NCI-H1417 (cell line): ENCODE measurements at places on chromosomes 5 and 9.

GRCh38 chr5:126129431-126129830, 293.8 kb upstream of the GRAMD2B start:
- DNase-seq = no peak

- DNase-seq = no peak
These were observed 12.1 kb upstream of the BARX1 start for GRCh38 chr9:93967020-93967803.

DNA sequence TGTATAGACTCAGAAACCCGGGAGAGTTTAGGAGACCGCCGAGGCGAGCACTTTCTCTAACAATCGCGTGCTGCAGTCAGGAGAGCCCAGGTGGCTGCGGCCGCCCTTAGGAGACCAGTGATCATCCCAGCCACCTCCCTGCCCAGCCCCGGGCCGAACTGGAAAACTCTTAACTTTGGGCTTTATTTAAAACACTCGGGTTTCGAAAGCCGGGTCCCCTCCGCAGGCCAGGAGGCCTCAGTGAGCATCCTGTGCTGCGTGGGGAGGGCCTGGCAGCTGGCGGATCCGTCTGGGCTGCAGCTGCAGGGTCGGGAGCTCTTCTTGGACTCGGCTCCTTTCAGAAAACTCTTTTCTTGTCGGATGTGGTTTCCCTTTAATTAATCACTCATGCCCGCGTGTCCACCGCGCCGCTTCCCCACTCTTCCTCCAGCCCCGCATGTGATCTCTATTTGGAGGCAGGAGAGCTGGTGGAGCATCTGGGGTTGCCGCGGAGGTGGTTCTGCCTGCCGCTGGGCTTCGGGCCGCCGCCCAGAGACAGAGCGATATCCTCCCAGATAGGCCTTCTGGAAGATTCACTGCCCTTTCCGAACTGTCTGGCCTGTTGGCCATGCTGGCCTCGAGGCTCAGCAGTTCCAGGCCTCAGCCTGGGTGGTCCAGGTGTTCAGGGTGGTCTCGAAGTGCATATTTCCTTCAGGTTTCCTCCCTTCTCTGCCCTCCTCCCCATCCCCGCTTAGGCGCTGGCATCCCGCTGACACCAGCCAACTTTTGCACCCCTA, 59.5 kb downstream of the TMEM174 start:
- no peak for DNase-seq

DNA sequence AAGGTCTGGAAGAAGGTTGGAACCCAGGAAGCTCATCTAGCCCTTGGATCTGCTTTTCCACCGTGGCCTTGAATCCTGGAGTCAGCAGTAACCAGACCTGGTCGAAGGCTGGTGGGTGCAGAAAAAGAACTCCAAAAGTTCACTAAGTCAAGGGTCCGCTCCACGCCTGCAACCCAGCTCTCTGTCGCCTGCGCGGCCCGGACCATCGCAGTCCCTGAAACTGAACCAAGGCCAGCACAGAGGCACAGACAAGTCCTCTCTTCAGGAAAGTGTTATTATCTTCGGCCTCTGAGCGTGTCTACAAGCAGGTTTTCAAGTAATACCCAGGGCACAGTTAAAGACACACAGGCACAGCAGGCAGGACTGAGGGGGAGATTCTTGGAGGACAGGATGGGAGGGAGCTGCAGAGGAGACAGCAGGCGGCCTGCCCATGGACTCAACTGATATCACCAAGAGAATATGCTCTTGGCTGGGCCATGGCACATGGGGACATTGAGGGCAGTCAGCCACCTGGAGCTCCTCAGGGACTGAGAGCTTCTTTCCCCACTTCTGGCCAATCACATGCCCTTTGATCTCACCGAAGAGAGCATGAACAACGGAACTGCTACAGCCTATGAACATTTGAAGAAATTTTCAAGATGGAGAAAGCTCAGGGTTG, 45.8 kb upstream of the SEMA4D start:
- no peak for DNase-seq

DNA sequence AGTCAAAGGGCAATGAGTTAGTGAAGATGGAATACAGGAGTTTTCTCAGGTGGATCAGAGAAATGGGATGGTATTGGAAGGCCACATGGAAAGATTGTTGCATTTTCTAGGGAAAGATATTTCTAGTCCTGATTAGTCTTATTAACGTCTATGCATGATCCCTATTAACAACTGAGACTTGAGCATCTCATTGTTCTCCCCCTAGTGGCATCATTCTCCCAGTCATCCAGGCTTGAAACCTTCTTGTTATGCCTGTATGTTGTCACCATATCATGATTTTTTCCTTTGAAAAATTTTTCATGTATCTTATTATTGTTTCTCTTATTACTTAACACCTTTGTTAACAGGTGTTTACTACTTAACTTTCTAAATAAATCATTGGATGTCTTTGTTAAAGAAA, 34.4 kb downstream of the KIF2A start:
- no peak for DNase-seq

DNA sequence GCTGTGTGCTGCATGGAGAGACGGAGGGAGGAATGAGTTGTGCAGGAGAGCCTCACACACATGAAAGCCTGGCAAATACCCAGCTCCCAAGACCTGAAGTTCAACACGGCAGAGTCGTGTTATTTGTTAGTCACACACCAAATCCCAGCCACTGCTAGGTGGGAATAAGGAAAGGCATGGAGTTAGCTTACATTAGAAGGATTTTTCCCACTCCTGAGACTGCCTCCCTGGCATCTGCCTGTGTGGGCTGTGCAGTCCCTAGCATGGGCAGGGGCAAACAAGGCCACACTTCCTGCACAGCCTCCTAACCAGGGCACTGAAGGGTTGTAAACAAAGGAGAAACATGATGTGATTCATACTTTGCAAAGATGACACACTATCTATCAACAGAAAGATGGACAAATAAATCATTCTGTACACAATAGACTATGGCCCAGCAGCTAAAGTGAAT, 306.8 kb downstream of the SPOCK1 start:
- DNase-seq = peak; percentile 7

DNA sequence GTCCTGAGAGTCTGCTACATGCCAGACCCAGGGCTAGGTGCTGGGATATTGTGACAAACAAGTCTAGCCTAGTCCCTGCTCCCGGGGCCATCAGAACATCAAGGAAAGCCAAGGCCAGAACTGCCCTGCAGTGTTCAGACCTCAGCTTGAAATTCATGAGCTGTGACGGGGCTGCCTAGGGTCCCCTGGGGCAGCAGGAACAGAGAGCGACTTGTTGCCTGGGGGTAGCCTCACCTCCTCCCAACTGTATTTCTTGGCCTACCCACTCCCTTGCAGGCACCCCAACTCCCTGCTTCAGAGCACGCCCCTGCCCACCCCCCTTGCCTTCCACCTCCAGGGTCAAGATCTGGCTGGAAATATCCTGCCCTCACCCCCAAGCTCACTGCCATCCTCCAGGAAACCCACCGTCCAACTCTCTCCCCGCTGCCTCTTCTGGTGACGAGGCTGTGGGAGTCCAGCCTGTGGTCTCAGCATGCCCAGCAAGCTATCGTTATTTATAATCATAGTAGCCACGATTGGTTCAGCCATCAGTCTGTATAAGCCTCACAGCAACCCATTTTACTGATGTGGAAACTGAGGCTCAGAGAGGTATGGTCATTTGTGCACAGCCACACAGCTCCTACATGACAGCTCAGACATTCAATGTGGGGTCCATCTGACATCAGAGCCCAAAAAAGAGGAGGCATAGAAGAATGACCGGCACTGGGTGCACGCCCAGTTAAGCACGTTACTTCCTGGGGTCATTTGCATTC, 10.7 kb downstream of the DNM1 start:
- DNase-seq = no peak

- no peak for DNase-seq
These were observed 114.4 kb downstream of the TENT4A start for GRCh38 chr5:6827526-6828219.

DNA sequence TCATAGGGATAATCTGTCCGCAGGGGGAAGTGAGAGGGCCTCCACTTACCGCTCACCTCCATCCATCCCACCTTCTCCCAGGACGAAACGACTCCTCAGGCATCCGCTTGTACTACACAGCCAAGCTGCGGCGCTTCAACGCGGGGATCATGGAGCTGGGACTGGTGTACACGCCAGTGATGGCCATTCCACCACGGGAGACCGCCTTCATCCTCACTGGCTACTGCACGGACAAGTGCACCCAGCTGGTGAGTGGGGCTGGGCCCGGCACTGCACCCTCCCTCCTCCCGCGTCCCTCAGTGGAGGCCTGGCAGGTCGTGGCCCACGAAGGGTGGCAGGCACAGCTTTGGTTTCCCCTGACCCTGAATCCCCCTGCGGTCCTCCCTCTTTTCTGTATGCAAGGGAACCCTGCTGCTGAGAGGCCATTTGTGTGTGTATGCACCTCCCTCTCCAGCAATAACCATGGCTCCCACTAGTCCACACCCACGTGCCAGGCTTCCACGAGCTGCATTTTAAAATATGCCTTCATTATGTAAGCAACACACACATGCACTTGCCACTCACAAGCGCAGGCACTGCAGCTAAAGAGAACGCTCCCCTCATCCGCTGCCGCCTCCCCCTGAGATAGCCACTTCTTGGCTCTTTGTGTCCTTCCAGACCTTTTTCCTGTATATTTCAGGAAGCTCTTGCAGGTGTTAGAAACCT, 11.8 kb downstream of the DBH start:
- no peak for DNase-seq

DNA sequence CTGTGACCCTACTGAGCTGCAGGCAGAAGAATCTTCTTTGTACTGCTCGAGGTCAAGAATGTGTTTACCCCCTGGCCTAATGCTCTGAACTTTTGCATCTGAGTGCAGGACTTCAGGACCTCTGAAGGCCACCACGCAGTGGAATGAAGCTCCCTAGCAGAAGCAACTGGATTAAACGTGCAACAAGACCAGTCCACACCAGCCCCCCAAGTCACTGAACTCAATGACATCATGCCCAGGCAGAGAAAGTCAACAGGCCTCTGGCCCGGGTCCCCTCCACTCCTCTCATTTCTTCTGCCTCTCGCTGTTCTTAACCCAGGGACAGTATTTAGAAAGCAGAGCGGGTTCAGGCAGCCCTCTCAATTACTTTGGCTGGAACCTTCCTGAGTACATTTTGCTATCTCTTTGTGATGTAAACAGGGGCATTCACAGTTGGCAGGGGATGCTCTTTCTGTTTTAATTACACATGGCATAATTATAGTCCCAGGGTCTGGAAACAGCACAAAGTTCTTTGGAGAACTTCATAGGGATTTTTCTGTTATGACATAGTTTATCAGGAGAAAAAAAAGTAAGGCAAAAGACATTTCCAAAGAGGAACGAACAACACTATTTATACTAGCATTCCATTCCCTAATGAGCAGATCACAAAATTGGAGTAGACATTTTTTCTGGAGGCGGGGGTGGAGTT, 108.2 kb upstream of the SPATA31D4 start:
- DNase-seq = no peak

DNA sequence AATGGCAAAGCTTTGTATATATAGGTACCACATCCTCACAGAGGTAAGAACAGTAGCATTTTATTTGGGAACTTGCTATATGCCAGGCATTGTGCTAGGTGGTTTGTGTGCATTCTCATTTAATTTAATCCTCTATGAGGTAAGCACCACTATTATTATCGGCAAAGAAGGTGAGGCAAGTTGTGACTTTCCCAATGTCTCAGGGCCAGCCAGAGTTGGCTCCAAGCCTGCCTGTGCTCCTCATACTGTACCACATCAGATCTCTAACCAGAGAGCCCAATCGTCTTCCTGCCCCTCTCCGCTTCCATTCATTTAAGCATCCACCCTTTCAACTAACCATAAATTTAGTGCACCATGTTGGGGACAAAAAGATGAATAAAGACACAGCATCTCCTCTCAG, 55.1 kb downstream of the NIPSNAP3B start:
- no peak for DNase-seq

DNA sequence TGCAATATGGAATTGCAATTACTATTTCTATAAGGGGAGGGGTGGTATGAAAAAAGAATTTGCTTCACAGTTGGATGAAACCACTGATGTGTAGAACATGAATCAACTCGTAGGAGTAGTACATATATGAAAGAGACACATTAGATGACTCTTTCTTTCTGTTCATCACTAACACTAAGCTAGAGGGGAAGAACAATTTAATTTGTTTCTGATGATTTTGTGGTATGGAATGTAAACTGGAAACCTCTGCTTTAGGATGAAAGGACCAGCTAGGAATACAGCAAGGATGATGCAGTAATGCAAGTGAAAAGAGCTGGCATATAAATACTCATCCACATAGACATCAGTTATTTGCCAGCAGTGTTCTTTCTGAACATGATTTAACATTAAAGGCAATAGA, 113.4 kb downstream of the PAPPA start:
- DNase-seq = no peak

- no peak for DNase-seq
These were observed 126.6 kb downstream of the NSG2 start for GRCh38 chr5:174172152-174172551.

GRCh38 chr5:178209334-178210072, 5.2 kb downstream of the HNRNPAB start:
- no peak for DNase-seq

DNA sequence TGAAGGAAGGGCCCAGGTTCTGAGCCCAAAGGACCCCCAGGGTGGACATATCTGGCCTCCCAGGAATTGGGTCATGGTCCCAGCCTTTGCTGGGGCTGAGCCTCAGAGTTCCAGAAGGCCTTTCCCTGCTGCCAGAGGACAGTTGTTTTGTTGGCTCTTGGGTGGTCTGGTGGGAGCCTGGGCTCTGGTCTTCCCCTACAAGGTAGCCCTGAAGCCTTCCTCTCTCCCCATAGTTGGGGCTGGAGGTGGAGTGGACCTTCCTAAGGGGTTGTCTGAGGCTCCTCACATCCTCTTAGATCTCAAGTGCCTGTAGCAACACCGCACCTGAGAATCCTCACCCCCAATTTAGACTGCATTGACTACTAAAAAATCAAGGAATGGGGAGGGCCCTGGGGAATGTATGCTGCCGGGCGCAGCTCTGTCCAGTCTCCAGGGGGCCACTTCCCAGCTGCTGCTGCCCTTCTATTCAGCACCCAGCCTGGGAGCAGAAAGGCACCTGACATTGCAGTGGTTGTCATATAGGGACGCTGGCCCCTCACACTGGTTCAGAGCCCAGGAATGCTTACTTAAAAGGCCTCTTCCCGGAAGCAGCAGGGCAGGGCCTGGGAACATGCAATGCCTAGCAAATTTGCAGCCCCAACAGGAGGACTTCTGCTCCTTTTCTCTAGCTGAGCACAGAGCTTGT, 66.4 kb downstream of the IL31RA start:
- DNase-seq = no peak

DNA sequence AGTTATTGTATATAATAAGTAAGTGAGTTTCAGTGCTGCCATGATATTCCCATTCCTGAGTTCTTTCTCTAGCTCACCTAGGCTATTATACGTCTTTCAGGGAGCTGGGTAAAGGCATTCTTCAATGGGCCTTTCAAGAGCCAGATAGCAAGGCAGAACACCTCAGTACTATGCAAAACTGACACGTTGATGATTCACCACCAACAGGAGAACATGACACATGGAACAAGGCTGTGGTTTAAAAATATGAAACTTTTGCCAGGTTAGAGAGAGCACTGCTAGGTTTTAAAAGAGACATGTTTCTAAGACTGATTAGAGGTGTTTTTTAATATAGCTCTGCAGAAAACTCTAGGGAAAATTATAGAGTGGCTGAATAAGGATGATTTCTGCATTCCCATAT, 95.9 kb downstream of the UGCG start:
- DNase-seq = no peak

GRCh38 chr5:84437673-84438315, 53.1 kb upstream of the EDIL3 start:
- no peak for DNase-seq
